CD4-positive, alpha-beta T cell treated with Interleukin-17A for 4 hours (primary cell): ENCODE measurements at places on chromosomes 16 and 17.

GRCh38 chr17:83025636-83026280 lies 53.7 kb upstream of the METRNL start:
- DNase-seq, result no peak

DNA sequence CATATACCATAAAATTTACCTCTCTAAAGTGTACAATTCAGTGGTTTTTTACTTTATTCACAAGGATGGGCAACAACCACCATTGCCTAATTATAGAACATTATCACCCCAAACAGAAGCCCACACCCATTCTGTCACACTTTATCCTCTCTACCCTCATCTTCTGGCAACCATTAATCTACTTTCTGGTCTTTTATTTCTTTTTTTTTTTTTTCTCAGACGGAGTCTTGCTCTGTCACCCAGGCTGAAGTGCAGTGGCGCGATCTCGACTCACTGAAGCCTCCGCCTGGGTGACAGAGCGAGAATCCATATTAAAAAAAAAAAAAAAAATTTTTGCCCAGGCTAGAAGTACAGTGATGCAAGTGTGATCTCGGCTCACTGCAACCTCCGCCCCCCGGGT lies 90.7 kb upstream of the CLEC18B start:
- DNase-seq, result no peak

- no peak for DNase-seq
Observed at GRCh38 chr17:10261098-10261497, 62.7 kb upstream of the GAS7 start.

DNA sequence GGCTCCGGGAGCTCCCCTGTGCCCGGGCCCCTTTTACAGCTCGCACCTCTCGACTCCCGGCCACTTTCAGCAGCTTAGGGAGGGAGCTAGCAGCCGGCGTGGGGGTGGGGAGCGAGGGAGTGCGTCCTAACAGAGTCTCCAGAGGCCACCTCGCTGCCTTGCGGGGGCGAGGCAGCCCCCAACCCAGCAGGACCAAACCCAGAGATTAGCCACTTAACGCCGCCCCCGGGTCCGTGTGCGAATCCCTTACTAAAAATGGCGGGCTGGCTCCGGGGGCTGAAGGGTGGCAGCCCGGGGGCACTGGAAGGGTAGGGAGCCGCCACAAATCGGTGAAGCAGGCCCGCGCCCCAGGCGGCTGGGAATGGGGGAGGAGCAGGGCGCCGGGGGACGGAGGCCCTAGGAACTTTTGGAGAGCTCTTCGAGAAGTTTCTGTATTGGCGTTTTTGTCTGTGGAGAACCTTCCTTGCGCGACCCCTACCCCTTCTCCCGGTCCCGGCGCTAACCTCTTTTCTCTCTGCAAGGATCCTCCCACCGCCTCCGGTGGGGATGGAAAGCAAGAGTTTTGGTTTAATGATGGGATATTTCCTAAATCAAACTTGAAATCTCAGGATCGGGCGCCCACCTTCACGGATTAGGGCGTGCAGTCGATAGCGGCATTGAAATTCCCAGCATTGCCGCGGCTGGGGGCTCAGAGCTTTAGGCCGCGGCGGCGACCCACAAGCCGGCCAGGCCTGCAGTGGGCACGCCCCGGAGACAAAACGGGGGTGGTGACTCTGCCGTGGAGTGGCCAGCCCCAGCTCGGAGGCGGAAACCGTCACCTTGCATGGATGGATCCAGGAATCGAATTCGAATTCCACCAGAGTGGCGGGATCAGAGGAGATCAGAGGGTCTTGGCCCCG lies 793 bp upstream of the IRX3 start:
- no peak for DNase-seq

GRCh38 chr16:4113358-4114256 lies 2.6 kb downstream of the ADCY9 start:
- no peak for DNase-seq

- no peak for DNase-seq
Observed at GRCh38 chr16:8885674-8886592, 3.8 kb downstream of the LITAFD start.

- no peak for DNase-seq
Observed at GRCh38 chr16:12050361-12050760, 73.8 kb downstream of the SNX29 start.

GRCh38 chr17:31508288-31509094 lies 117.0 kb downstream of the RAB11FIP4 start:
- DNase-seq, result peak; percentile 79

- DNase-seq, result no peak
Observed at GRCh38 chr16:81029930-81030604, 5.6 kb upstream of the ATMIN start.

DNA sequence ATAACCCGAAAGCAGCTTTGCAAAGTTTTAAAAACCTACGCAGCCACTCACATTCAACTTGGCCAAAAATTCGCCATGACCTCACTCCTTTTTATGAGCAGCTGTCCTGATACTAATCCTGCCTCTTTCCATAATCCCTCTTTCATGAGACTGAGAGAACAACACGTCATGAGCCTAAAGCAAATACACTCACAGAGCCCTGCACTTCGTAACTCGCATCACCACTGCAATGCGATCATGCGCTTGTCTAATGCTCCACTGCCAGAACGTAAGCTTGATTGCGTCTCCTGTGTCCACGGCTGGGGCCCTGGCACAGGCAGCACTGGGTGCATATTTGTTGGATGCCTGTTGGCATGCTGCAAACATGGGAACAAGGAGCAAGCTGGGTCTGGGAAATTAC lies 36.2 kb downstream of the CDRT4 start:
- DNase-seq, result no peak

DNA sequence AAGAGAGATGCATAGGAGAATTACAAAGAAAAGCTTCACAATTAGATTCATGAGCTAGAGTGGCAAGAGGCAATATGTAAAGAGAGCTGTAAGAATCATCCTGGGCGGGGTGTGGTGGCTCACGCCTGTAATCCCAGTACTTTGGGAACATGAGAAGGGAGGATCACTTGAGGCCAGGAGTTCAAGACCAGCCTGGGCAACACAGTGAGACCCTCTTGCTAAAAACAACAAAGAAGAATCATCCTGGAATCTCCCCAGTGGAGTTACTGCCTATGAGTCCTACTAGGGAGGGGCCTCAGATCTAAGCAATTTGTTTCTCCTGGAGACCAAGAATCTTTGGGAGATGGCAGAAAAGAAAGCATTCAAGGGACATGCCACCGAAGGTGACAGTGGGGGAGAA lies 119.1 kb downstream of the HIC1 start:
- DNase-seq, result no peak

DNA sequence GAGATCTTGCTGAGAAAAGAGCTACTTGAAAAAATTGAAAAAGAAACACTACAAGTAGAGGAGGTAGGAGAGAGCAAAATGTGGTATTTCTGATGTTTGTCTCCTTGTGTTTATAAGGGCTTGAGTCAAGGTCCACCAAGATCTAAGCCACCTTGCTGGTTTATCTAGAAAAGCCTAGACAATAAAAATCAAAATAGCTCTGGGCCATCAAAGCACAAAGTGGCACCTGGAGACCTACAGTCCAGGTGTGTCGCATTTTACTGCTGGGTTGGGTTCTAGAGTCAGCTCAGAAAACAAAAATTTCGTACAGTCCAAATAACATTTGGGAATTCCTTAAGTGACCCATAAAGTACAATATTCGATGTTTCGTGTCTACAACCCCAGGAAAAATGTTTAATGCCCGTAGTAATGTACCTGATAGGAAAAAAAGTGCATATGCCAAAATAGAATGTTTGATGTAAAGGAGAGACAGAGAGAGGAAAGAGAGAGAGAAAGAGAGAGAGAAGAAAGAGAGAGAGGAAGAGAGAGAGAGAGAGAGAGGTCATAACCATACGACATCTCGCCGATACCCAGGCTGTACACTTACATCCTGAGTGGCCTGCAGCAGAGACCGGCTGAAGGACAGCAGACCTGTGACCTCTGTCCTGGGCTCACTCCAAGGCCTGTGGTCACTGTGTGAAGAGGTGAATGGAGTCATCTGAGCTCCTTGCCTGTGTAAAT lies 27.1 kb downstream of the PRSS54 start:
- DNase-seq, result no peak

GRCh38 chr17:81908793-81909192 lies 2.4 kb downstream of the PCYT2 start:
- no peak for DNase-seq

GRCh38 chr16:72467157-72467759 lies 295.3 kb upstream of the PMFBP1 start:
- no peak for DNase-seq

- DNase-seq, result no peak
Observed at GRCh38 chr16:50315346-50315997, 49.1 kb downstream of the ADCY7 start.

DNA sequence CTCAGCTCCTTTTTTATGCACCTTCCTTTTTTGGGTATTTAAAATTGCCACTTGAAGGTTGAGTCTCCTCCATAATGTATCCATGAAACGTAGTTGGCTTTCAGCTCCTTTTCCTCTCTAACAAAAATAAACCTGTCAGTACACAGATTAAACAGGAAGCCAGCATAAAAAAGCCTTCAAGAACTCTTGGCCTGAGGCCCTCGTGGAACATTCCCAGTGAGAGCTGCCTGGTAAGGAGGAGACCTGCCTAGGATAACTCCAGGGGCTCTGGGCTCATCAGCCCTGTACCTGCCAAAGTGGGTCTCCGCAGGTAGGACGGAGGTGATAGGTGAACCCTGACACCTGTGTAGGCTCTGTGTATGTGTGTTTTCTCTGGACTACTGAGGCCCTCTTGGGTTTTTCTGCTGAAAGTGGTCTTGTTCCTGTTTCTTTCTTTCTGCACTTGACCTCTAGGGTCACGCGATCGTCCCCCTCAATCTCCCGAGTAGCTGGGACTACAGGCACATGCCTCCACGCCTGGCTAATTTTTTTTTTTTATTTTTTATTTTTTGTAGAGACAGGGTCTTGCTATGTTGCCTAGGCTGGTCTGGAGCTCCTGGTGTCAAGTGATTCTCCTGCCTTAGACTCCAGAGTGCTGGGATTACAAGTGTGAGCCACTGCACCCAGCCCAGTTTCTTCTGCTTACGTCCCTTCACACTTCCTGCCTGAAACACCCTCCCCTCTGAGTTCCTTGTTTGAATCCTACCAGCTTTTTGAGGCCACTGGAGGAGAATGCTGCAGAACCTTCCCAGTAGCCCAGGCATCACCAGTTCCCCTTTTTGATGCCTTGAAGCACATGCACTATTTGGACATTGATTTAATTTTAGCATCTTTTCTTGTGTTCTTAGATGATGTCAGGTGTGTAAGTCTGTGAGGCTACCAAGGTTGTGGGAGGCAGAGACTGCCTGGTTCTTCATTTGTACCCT lies 9.8 kb downstream of the PGS1 start:
- peak; percentile 21 for DNase-seq

DNA sequence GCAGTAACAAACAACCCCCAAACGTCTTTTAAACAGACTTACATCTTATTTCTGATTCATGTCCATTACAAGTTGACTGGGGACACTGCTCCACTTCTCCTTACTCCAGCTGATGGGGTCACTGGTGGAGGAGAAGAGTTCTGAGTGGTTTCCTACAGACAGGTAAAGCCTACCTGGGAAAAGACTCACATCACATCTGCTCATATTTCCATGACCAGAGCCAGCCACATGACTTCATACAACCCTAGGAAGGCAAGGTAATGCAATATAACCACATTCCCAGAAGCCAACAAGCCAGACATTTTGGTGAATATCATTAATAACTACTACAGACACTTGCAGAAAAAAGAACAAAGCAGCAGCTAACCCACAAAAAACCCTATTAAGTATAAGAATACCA lies 90.5 kb upstream of the IRX6 start:
- DNase-seq, result no peak

GRCh38 chr16:72430121-72430520 lies 258.2 kb upstream of the PMFBP1 start:
- no peak for DNase-seq

DNA sequence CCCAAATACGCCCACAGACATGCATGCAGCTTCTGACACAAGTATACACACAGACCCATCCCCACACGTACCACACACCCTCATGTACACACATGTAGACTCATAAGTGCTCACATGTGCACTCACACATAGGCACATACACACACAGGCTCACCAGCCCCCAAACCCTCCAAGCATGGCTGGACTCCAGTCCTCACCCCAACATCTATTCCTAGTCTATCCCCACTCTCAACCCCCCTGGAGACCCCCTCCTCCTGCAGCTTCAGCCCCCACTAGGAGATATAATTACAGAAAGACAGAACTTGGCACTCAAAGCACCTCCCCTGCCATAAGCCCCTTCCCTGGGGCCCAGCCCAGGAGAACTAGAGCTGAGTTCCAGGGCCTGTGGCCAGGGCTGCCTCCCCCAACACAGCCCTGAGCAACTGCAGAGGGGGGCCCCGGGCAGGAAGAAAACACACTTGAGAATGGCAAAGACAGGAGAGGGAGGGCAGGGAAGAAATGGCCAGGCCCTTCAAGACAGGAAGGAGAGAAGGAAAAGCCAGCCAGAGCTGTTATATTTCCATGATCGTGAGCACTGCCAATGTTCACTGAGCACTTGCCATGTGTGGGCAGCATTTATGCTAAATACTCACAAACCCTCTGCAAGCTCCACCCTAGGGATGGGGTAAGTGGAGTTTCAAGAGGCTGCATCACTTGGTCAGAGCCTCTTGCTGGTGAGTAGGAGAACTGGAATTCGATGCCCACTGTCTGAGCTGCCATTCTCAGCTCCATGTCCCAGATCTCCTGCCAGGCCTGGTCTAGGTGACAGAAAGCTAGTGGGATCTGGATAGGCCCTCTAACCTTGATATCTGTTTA lies 224.5 kb downstream of the ZNF423 start:
- no peak for DNase-seq

DNA sequence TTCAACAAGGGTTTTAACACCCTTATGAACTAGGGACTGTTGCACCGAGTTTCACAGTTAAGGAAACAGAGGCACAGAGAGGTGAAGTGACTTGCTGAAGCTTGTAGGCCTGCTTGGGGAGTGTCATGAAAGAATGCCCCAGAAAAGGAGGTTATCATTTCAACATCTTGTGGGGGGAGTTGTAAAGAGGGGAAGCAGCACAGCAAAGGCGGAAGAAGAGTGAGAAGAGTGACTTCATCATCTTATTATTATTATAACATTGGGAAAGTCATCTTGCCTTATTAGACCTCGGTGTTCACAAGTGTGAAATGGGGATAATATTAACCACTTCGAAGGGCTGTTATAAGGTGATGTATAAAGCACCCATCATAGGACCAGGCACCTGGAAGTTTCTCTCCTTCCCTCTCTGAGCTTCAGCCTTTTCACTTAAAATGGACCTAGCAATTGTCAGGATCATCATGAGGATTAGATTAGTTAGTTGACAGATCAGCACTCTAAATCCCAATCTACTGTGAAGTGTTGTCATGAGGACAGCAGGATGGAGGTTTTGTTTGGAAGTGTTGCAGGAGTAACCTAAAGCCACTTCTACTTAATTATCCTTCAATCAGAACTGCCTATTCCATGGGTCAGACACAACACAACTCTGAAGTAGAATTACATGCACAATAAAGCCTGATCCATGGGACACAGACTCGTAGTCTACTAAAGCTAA lies 2.3 kb downstream of the CCL4 start:
- DNase-seq, result no peak
